ENCODE measurements at places on chromosomes 3 and 15.

DNA sequence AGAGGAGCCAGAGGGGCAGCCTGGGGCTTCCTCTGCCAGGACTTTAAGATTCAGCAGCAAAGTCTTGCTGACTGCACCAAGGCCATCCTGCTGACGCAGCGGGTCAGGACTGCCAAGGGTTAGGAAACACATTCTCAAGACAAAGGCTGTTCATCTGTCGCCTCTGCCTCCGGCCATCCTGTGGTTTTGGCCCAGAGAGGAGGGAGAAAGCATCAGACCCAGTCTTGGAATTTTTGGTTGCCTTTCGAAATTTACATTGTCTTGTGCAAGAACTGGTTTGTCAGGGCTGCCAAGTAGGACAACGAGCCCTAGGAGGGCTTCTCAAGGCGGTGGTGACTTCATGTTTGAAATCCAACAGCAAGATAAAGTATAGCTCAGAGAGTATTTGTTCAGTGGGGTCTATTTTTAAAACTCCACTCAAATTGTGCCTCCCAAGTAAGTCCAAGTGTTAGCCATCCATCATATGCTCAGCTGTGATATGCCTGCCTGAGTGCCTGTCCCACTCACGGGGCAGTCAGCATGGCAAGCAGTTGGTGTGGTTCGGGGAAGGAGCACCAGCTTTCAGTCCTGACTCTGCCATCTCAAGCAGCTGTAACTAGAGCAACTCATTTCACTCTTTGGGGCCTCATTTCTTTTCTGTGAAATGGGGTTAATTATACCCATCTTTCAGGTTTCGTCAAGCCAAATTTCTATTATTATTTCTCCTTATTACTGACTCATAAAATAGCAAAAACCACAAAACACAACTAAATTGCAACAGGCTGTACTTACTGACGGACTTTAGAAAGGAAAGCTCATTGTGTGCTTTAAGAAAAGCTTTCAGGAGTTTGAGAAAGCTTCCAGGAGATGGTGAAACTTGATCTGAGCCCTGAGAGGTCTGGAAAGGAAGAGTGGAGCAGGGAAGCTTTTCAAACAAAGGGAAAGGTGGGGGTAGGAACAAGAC is 42.4 kb upstream of the RHO start:
- DNase-seq, result no peak

DNA sequence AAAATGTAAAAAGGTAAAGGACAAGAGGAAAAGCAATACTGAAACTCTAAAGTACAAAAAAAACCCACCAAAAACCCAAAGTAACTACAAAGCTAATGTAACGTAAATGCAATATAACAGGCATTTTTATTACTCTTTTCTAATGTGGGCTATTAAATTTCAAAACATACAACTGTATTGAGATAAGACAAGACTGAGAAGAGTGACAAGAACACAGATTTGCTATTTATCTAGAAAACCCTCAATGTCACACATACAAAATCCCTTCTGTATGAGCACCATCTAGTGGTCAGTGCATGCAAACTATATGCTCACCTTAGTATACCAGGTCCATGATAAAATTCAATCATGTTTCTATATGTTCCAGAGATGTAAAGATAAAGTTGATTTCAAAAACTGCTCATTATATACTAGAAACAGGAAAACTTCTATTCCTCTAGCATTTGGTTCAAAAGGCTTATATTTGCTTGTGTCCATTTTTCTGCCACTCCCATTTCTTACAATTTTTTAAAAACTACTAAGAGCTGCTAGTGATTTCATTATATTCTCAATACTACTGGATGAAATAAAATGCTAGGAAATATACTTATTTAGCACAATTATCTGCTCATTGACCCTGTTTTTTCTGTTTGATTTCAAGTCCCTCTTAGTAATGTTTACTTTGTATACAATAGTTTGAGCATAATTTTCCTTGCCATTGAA is 111.4 kb downstream of the DLG1 start:
- peak; percentile 67 for DNase-seq

- DNase-seq, result no peak
Measured at GRCh38 chr3:112030901-112031300, 3.6 kb upstream of the TMPRSS7 start.

DNA sequence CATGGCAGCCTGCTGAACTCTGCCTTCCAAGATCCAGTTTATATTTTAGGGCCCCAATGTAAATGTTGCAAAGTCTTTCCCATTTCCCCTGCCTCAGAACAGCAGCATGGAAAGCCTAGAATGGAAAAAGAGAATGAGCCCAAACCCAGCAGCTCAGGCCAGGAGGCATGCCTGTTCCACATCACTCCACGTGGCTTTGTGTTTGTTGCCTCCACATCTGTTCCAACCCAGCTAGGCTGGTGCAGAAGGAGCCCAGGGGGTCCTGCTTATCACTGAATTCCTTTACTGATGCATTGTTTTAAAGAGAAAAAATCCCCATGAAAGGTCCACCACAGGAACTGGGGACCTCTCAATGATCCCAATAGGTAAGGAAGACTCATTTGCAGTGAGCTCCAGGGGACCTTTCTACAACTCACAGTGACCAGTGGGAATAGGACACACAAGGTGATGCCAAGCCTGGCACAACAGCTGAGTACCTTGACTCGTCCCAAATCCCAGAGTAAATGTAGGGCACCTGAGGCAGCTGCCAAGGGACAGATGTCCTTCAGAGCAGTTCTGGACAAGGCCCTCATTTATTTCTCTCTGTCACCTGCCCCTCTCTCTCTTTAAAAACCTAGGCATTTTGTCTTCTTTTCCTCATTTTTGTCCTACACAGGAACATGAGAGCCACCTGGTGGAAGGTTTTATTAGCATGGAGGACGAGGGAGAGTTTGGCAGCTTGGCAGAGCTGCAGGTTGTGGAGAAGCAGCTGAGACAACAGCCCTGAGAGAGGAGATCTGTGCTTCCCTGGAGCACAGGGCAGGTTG is 41.7 kb upstream of the ADAMTS17 start:
- no peak for DNase-seq

DNA sequence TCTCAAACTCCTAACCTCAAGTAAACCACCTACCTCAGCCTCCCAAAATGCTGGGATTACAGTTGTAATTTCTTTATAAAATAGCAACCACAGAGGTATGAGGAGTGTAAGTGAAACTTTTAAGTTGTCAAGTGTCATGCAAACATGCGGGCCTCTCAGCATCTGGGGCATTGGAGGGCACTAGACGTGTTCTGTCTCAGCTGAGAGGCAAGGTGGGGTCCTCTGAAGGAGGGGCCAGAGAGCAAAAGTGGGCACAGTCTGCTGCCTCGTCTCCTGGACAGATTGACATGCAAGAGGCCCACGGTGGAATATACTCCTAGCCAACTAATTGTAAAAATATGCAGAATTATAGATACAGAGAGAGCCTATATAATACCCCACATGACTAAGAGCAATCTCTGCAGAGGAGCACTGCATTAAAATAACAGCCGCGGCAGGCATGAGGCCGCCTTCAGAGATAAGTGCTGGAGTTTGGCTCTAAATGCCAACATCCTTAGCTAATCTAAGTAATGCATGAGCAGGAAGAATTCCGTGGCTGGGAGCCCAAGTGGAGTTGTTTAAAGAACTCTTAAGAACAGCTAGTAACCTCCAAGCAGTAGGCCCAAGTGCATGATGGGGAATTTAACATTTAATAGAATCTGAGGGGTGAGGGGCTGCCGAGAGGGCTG is 87.8 kb upstream of the RNU6-1 start:
- DNase-seq, result no peak

GRCh38 chr3:139119331-139120025 is 74.8 kb upstream of the PRR23C start:
- no peak for DNase-seq

- peak; percentile 68 for DNase-seq
Measured at GRCh38 chr3:106281221-106281620, 412.4 kb upstream of the CBLB start.

DNA sequence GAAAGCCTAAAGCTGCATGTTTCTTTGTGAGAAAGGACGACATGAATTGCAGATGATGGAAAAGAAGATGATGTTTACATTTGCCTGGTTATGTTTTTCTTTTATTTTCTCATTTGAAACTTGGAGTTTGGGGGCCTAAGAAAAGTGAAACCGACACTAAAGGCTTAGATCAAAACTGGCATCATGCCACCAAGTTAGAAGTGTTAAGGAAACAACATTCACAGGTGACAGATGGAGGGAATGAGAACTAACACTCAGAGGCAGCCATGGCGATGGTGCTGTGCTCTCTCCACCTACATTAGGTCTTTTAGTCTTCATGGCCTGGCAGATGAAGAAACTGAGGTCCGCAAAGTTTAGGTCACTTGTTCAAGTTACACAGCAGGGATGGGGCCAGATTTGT is 923.6 kb downstream of the TUSC7 start:
- no peak for DNase-seq

GRCh38 chr15:98715890-98716443 is 67.6 kb downstream of the IGF1R start:
- no peak for DNase-seq

DNA sequence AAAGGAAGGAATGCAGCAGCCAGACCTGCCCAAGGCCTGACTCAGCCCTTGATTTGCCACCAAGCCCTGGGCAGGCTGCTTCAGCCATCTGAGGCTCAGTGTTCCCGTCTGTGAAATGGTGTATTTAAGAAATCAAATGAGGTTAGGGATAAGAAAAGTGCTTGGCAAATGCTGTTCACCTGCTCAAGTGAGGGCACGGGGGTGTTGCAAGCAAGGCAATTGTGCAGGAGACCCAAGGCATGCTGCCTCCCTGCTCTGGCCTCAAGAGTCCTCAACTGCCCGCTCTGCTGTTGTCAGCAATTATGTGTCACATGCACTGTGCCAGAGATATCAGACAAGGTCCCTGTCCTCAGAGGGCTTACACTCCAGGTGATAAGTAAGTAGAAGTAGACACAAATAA is 101.8 kb downstream of the TPRA1 start:
- no peak for DNase-seq

DNA sequence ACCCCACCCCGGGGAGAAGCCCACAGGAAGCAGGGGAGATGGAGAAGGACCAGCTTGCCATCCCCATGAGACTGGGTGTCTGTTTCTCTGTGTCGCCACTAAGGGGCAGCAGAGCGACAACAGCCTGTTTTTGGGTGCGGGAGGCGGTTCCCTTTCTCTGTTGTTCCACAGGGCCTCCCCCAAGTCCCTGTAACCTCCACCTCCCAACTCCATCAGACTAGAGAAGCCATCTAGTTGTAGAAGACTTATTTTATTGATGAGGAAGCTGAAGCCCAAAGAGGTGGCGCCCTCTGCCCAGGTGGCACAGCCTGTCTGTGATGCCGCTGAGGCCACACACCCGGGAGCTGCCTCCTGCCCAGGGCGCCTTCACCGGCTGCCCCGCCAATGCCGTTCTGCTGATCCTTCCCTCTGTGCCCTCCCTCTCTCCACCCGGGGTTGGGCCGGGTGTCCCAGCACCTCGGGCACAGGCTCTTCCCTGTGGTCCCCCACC is 3.9 kb upstream of the CCDC9B start:
- DNase-seq, result peak; percentile 41

DNA sequence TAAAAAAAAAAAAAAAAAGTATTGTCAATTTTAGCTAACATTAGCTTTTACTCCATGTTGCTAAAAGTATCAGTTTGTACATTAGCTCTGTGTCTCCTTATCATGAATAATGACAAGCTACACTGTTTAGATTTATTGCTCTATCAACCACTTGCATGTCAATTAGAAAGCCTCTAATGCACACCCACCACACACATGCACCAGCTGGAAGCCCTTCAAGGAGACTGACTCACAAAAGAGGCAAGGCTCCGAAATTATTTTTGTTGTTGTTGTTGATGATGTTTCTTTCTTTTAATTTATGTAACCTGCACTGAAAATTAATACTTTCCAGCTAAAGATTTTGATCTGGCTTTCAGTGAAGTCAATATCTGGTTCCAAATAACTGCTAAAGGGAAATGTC is 71.5 kb downstream of the ETFA start:
- peak; percentile 15 for DNase-seq

DNA sequence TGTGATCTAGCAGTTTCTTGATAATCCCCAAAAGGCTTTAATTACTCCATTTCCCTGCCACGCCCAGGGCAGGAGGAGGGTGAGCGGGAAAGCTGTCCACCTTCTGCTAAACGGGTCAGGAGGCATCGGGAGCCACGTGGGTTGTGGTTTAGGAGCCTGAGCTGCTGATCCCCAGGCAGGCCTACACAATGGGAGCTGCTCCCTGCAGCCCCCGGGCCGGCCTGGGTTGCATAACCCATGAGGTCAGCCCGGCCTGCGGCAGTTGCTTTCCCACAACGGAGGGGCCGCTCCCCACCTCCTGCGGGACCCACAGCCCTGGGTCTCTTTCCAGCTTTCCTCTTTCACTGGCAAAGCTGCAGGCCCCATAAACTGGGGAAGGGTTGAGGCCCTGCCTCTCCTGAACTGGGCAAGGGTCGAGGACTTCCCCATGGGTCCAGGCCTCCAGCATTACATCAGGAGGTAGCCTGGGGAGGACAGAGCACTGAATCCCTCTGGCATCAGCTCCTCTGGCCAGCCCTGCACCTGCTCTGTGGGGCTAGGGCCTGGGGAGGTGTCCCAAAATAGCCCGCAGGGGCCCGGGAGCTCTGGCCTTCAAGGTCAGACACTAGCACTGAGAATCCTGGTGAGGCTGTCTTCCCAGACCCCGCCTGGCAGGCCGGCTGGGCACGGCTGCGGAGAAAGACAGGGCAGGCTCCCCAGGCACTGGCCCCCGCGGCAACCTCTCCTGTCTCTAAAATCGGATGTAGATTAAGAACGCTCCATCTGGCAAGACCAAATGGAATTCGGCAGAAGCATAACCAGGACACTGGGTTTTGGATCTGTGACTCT is 47.3 kb downstream of the ZDHHC19 start:
- DNase-seq, result no peak

DNA sequence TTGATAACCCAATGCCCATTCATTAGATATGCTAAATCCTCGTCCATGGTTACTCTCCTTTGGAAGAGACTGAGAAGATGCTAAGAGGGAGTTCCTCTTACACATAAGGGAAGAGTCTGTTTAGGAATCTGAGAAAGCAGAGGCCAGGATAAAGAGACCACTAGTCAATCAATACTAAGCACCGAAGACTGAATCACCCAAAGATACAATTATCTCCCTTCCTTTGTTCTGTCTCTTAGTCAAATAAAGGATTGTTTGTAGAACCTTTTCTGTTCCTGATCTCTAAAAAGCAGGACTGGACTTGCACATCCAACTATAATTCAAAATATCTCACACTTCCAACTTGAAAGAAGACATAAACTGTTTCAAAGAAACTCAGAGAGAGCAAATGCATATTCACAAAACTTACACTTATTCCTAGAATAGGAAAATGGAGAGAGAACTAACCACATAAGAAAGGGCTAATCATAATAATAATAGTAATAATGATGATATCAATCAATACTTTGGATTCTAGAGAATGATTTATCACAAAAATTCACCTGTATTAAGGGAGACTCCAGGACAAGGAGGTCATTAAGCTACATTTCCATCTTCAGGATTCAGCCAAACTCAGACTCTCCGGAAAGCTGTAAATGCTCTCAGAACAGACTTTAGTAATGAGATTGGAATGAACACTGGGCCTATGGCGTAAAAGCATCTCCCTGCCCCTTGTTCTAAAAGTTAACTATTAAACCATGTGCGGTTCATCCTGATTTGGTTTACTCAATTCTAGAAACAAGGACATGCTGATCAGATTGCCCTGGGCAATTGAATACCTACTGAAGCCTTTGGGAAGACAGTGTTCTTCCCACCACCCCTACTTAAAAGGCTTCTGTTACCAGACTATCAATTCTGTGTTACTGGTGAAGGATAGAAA is 401.5 kb downstream of the ZBTB20 start:
- no peak for DNase-seq
